ENCODE measurements at places on chromosomes 4 and X.

- no peak for DNase-seq
These were observed 723.6 kb downstream of the TRAM1L1 start for GRCh38 chr4:116361790-116362189.

GRCh38 chrX:105483011-105483410 lies 262.5 kb upstream of the TEX13A start:
- no peak for DNase-seq

DNA sequence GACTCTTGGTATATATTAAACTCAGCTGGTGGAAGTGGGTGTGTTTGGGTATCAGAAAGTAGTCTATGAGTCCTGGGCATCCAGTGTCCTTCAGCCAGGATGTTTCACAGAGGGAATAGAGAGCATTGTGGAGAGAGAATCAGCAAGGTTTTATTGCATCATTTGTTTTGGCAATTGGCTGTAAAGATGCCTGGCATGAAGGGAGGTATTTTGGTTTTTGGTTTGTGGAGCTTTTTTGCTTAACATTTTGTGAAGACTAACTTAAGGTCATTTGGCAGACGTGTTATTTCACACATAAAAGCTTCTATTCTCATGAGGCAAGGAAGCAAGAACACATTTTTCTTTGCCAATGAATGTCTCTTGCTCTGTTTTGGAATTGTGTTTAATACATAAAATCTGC lies 71.1 kb downstream of the DCLK2 start:
- DNase-seq = peak; percentile 43

- DNase-seq = no peak
These were observed 66.0 kb downstream of the CBLL2 start for GRCh38 chrX:22338740-22339139.

DNA sequence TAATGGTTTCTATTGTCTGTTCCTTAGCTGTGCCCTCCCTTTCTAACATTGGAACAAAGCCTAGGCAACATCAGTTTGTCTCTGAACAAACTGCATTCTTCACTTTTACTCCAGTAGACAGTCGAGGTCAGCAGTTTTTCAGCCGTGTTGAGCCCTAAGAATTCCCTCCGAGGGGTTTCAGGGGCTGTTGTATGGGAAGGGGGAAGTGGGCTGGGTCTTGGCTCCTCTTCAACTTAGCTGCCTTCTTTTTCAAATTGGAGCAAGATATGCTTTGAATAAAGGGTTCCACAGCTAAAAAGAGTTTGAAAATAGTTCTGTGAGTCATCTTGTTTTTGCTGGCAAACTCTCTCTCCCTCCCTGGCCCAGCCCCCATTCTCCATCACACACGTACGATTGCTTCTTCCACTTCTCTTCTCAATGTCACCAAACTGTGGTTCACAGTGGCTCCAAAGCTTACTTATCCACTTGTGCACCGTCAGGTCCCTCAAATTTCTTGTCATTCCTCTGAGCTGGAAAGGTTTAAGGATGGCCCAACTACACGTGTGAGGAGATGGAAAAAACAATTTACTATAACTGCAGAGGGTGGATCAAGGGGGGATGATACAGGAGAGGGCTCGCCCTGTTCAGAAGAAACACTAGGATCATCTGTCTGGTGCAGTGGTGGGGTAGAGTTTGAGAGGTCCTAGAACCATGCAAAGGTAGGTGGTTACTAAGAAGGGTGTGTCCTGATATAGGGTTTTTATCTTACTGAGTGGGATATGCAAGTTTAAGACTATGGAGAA lies 9.2 kb upstream of the MAML3 start:
- peak; percentile 52 for DNase-seq

- DNase-seq = no peak
These were observed 277.7 kb upstream of the CLNK start for GRCh38 chr4:10962246-10962645.

- DNase-seq = no peak
These were observed 18.6 kb upstream of the UBA1 start for GRCh38 chrX:47174846-47175587.

- DNase-seq = peak; percentile 93
These were observed 134.5 kb downstream of the BTC start for GRCh38 chr4:74659576-74660411.

DNA sequence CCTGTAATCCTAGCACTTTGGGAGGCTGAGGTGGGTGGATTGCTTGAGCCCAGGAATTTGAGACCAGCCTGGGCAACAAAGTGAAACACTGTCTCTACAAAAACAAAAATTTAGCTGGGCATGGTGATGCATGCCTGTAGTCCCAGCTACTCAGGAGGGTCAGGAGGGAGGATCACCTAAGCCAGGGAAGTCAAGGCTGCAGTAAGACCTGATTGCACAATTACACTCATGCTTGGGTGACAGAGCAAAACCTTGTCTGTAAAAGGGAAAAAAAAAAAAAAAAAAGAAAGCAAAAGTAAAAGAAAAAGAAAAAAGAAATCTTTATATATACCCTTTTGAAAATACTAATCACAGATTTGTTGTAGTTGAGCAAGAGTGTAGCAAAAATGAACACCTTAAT lies 801.0 kb upstream of the IGFBP7 start:
- no peak for DNase-seq

GRCh38 chrX:53918702-53919101 lies 125.6 kb downstream of the PHF8 start:
- no peak for DNase-seq

- DNase-seq = no peak
These were observed 1.4 kb upstream of the CORIN start for GRCh38 chr4:47839259-47839658.

DNA sequence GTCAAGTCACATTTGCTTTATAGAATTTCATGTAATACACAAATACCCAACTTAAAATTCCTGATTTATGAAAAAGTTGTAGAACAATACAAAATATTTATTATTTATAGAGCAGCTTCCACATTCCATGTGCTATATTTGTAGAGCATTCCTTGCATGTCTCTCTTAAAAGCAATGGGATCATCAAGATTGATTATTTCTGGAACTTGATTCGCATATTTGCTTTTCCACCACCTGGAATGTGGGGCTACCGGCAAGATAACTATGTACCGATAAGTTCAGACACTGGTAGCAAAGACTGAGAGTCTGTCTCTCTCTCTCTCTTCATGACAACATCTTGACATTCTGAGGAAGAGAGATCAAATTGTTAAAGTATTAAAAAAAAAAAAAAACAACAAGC lies 59.3 kb downstream of the MAPK10 start:
- no peak for DNase-seq

- DNase-seq = peak; percentile 54
These were observed 34.7 kb downstream of the LUZP4 start for GRCh38 chrX:115324194-115324593.

- DNase-seq = no peak
These were observed 403.6 kb downstream of the PDGFC start for GRCh38 chr4:156568041-156568440.

DNA sequence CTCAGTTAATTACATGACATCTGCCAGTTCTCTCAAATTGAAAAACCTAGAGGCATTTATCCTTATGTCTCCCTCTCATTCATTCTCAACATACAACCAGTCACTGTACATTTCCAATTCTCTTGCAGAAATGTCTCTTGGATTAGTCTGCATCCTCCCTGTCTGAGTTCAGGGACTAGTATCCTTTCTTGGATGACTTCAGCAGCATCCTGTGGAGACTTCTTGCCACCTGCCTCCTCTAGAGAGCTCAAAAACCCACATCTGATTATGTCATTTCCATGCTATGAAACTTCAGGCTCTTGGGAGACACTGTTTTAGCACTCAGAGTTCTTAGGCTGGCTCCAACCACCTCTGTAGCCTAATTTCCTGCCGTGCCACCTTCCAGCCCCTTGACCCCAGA lies 515.1 kb upstream of the DIPK2B start:
- peak; percentile 34 for DNase-seq

- no peak for DNase-seq
These were observed 614.6 kb downstream of the PCDH19 start for GRCh38 chrX:99795495-99795894.

GRCh38 chrX:120402369-120402768 lies 40.5 kb downstream of the ATP1B4 start:
- no peak for DNase-seq

DNA sequence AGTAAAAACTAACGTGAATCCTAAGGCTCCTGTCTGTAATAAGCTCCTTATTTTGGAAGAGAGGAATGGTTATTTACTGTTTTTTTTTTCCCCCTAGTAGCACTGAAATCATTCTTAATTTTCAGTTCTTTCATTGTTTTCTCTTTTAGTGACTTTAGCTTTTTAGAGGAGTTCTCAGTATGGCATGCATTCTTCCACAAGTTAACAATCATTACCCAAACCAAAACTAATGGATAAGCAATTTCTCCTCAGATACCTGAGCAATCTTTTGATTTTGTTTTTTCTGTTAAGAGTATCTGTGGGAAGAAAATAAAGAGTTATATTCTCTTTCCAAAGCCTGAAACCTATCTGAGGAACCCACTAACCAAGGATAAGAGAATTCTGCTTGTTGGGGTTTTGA lies 16.7 kb upstream of the PPA2 start:
- DNase-seq = no peak

GRCh38 chrX:287670-288069 lies 6.5 kb downstream of the PLCXD1 start:
- DNase-seq = no peak

DNA sequence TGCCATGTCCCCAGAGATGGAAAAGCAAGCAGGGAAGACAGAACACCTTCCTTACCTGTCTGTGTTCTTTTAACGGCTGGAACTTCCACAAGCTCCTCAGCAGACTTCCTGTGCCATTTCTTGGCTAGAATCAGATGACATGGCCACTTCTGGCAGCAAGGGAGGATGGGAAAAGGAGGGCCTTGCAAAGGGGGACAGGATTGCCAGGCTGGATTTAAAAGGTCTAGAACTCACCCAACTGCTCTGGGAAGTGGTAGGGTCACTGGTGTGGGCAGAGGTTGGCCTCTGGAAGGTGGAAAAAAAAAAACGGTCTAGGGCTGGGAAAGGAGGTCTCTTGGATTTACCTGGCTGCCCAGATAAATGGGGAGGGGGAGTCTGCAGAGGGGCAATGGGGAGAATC lies 1.6 kb upstream of the USP11 start:
- DNase-seq = no peak

GRCh38 chr4:103915224-103915869 lies 195.6 kb upstream of the TACR3 start:
- DNase-seq = peak; percentile 32

DNA sequence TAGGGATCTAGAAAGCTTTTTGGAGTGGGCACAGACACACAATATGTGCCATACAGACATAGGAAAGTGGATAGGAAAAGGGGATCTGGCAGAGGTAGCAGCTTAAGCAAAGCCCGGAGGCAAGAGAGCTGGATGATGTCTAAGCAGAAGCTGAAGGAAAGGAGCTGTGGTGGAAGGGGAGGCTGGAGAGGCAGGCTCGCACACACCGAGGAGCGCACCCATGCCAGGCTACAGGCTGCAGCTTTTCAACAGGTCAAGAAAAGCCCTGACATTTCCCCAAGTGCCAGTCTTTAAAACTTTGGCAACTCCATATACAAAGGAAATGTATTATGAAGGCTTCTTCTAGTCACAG lies 67.4 kb downstream of the SOWAHB start:
- no peak for DNase-seq

GRCh38 chr4:142579443-142579842 lies 266.7 kb downstream of the INPP4B start:
- no peak for DNase-seq

DNA sequence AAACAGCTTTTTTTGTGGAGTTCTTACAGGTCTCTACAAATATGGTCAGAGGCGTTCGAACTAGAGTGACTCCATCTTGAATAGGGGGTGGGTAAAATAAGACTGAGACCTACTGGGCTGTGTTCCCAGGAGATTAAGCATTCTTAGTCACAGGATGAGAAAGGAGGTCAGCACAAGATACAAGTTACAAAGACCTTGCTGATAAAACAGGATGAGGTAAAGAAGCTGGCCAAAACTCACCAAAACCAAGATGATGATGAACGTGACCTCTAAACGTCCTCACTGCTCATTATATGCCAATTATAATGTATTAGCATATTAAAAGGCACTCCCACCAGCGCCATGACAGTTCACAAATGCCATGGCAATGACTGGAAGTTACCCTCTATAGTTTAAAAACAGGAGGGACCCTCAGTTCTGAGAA lies 42.8 kb upstream of the SPP1 start:
- no peak for DNase-seq

DNA sequence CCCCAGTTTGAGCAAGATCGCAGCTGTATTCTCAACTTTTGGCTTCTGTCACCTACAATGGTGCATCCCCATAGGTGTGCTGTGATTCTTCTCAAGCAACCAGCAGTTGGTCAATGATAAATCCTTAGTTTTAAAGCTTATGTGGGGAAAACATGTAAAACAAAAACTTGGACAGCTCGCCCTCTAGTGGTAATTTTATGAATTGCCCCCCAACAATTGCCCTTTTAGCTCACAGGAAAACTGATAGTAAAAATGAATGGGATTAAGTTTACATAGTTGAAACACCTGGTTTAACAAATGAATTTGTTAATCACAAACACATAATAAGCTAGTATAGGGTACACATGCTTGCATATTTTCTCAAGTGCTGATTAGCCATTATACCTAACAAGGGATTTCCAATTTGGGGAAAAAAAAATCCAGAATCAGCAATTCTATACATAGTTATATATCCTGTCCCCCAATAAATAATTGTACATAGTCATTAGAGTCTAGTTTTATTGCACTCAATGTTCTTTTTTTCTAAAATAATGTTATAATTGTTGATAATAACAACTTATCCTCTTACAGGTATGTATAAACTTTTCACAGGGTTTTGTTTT lies 30.1 kb downstream of the TEX13A start:
- DNase-seq = peak; percentile 45

- no peak for DNase-seq
These were observed 1.4 kb downstream of the TMLHE start for GRCh38 chrX:155611302-155611701.

- no peak for DNase-seq
These were observed 137.2 kb downstream of the DIPK2B start for GRCh38 chrX:45063319-45064095.

DNA sequence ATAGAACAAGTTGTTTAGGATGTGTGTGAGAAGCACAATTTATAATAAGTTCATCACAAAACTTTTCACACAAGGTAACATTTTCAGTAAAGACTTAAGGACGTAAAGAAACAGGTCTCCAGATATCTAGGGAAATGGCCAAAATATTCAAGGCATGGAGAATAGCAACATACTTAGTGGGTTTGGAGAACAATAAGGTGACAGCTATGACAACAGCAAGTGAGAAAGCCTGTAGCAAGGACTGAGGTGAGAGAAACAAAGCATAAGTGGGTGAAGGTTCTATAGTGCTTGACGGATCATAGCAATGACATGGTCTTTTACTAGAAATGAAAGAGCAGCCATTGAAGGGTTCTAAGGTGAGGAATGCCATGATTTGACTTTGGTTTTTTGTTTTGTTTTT lies 1337.3 kb downstream of the PCDH18 start:
- DNase-seq = no peak

DNA sequence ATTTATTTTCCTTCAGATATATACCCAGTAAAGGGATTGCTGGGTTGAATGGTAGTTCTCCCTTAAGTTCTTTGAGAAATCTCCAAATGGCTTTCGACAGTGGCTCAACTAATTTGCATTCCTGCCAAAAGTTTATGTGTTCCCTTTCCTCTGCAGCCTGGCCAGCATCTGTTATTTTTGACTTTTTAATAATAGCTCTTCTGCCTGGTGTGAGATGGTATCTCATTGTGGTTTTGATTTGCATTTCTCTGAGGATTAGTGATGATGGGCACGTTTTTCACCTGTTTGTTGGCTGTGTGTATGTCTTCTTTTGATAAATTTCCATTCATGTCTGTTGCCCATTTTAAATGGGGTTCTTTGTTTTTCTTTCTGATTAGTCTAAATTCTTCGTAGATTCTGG lies 375.2 kb downstream of the UBE2NL start:
- DNase-seq = no peak

Data from muscle of back (tissue), 13 donors.